ENCODE measurements at places on chromosomes 1 and 21.
A peak's percentile ranks its signal among the peaks of the same experiment; 100 is the strongest.

- DNase-seq, result no peak
Observed at GRCh38 chr1:42157667-42158066, 4.5 kb downstream of the GUCA2B start.

DNA sequence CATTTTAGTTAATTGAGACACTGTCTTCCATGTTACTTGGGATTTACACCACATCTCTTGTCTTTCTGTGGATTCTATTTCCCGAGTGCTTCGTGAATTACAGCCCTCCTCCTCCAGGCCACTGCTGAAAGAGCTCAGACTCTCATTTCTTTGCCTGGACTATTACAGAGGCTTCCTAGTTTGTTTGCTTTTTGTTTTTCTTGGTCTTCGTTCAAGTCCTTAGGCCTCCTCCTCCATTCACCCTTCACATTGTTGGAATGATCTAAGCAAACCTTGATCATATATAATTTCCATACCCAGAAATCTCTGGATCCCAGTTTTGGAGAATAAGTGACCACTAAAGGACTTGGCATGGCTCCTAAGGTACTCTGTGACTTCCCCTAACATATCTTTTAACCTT lies 94.1 kb downstream of the CNIH3 start:
- DNase-seq, result no peak

DNA sequence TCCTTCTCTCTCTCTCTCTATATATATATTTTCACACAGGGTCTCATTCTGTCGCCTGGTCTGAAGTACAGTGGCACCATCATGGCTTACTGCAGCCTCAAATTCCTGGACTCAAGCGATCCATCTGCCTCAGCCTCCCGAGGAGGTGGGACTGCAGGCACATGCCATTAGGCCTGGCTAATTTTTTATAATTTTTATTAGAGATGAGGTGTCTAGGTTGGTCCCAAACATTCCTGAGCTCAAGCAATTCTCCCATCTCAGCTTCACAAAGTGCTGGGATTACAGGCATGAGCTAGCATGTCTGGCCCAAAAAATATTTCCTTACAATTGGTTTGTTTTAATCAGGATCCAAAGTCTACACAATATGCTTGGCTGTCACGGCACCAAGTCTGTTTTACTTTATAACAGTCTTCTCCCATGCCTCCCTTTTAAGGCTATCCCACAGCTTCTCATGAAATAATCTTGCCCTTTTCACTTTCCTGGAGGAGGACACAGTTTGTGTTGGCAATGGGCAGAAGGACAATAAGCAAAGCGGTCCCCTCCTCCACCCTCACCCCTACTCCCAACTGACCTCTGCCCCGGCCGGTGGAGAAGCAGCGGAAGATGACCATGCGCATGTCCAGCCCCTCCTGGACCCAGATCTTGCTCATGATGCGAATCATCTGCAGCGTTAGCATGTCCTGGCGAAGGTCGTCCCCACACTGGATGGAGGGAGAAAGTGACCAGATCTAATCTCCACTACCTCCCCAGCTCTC lies 28.2 kb upstream of the PPP1R15B start:
- no peak for DNase-seq

DNA sequence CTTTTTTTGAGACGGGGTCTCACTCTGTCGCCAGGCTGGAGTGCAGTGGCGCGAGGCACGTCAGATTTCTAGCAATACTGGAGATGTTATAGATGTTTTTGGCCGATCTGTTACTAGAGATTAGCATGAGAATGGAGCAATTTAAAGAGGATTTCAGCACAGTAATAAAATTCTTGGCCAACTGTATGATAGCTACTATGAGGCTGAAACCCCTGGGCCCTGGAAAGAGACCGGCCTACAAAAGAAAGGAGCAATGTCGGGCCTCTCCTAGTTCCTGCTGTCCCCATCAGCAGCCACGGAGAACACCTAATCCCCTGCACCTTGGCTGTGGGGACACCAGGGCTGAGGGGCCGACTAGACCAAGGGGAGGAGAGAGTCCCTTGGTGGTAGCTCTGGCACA lies 9.5 kb upstream of the GNPAT start:
- no peak for DNase-seq

GRCh38 chr1:168742994-168743650 lies 14.1 kb upstream of the DPT start:
- DNase-seq, result no peak

GRCh38 chr21:41835711-41836154 lies 43.4 kb downstream of the PRDM15 start:
- no peak for DNase-seq

DNA sequence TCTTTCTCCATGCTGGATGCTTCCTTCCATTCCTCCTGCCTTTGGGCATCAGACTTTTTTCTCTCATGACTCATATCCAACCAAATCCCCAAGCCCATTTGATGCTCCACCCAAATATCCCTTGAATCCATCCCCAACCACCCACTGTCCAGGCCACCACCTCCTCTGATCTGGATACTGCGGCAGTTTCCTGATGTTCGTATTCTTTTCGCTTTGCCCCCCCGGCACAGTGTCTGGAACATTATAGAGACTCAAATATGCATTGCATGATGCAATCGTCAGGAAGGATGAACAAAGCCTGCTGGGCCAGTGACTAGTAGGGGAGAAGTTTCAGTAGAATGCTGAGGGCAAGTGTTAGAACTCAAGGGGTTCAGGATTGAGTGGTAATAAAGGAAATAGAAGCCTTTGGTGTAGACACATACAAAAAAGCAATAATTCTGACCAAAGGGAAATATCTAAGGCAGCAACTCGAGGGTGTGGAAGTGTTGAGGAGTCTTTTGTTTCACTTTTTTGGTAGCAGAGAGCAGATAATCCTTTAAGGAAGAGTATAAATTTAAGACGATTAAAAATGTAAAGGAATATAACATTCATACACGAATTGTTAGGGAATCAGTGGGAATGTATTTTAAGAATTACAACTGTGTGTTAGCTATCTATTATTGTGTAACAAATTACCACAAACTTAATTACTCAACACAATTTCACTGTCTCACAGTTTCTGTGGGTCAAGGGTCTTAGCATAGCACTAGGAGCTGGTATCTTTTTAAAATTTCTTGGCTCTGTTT lies 7.5 kb downstream of the S100A11 start:
- DNase-seq, result no peak

DNA sequence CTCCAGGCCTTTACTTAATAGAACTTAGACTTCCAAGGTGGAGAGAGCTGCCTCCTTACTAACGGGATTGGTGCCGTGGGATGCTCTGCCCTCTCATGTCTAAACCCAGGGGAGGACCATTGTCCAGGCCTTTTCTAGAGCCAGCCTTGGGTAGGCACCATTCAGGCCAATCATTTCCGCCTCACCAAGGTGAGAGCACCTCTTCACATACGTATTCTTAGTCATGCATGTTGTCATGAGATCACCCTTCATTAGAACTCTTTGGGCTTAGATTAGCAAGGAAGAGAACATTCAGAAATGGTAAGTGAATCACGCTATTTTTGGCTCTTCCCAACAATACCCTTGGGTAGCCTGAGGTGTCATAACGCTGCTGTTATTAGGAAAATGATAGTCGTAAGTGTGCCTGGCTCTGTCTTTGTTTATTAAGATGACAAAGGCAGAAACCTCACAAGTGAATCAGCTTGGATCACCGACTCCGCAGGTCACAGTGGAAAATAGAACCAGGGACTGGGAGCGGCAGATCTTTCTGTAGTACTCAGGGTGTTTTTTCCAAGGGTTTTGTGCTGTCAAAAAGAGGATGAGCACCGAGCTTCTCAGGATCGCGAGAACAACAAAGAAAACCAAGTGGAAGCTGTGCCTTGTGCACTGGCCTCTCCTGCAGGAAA lies 55.0 kb downstream of the HUNK start:
- no peak for DNase-seq

GRCh38 chr1:34427170-34427569 lies 250.5 kb downstream of the C1orf94 start:
- no peak for DNase-seq

DNA sequence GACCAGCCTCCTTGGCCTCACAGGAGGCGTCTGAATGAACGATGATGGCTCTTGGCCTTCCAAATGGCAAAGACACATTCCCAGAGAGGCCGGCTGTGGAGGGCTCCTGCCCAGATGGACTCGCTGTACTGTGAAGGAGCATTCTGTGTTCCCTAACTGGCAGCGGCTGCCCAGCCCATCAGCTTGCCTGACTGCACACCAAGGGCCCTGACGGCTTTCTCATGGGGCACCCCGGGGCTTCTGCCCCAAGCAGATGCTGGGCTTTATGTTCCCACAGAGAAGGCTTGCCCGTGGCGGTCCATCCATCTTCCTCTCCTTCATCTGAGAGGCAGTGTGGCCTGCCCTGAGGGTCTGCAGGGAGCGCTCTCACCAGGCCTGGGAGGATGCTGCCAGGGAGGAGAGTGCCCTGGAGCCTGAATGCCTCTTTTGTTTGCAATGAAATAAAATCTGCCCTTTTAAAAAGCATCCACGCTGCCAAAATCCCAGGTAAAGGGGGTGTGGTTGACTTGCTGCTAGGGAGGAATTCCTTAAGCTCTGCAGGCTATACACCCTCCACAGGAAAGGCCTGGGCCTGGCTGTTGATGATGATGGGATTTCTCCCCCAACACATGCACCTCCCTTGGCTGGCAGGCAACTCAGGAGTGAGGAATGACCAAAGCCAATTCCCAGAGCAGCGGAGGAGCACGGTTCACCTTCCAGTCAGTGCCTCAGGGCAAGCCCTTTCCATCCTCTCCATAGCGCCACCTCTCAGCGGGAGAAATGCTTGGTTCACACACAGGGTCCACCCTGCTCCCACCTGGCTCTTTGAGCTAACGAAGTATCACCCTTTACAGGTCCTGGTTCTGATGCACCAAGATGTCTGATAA lies 84.6 kb upstream of the SSX2IP start:
- no peak for DNase-seq

- DNase-seq, result no peak
Observed at GRCh38 chr1:114892194-114892918, 37.7 kb downstream of the SYCP1 start.

- DNase-seq, result no peak
Observed at GRCh38 chr1:81366173-81366572, 434.6 kb upstream of the ADGRL2 start.

DNA sequence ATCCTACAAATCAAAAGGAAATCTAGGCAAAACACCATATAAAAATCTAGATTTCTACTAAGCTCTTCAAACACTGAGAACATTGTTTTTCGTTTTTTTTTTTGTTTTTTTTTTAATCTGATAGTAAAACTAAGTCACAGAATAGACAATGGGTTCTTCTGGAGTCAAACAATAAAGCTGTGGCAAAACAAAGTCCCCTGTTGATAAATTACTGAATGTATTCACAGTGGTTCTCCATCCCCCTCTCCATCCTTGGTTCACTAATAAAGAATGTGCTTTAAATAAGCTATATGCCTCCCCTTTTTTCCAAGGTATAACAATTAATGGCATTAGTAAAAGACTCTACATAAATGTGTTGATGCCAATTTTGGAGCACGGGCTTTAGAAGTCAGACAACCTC lies 16.7 kb upstream of the ATP1B1 start:
- no peak for DNase-seq

- no peak for DNase-seq
Observed at GRCh38 chr1:116777831-116778830, 23.9 kb downstream of the CD2 start.

- DNase-seq, result no peak
Observed at GRCh38 chr1:248834343-248834940, 3.6 kb upstream of the ZNF672 start.

DNA sequence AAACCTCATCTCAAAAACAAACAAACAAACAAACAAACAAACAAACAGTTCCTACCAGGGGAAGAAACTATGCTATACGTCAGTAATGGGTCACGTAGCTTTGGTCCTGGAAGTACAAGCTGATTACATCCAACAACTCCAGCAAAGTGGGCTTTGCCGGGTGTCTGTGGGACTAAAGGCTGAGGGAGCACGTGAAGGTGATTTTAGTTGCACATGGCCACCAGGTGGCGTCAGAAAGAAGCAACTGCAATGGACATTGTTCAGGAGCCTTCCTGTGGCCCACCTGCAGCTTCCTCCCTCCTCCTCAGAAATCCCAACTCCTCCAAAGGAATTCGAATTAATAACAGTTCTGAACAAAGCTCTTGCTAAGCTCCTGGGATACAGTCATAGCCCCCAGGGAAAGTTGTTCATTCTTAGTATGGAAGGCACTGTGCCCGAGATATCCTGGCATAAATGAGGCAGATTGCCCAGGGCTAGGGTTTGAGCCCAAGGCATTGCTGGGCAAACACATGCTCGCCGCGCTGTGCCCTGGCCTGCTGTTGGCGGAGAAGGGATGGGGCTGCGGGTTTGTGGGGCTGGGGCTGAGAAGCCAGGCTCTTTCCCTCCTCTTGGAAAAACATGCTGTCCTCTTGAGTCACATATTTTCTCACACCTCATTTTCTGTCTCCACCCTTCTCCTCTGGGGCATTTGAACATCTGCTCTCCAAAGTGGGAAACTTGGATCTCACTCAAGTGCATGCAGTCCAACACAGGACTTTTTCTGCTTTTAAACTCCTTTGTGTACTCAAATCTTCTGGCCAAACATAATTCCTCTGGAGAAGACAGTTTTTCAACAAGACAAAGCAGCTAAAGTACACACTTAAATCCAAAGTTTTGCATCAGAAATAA lies 28.6 kb downstream of the AKNAD1 start:
- DNase-seq, result peak; percentile 48

- no peak for DNase-seq
Observed at GRCh38 chr1:17119773-17120480, 676 bp upstream of the PADI2 start.

GRCh38 chr1:205922314-205922713 lies 20.9 kb downstream of the SLC26A9 start:
- DNase-seq, result no peak

DNA sequence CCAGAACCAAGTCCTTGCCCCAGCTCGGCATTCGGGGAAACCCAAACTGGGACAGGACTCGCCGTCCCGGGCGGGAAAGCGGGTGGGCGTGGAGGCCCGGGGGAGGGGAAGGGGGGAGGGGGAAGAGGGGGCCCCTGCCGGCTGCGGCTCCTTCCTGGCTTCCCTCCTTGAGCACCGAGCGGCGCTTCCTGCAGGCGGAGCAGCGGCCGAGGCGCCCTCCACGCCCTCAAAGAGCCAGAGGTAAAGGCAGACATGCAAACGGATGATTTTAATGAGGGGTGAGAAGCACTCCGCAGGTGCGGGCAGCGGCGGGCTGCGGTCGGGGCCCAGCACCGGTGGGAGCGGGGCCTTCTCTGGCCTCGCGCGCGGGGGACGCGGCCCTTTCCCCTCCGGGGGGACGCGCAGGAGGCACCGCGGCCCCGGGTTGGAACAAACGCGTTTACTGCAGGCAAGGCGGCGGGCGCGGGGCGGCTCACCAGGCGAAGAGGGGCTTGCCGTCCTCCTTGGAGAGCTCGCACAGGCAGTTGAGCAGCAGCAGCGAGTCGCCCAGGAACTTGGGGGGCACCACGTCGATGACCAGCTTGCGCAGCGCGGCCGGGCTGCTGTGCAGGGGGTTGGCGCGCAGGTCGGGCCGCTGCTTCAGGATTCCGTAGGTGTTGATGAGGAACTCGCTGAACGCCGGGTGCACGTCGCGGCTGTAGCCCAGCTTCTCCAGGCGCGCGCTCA lies 5.7 kb upstream of the FTCD start:
- no peak for DNase-seq

- DNase-seq, result no peak
Observed at GRCh38 chr1:19038096-19038495, 81.6 kb upstream of the IFFO2 start.

GRCh38 chr1:214791961-214792360 lies 189.0 kb downstream of the CENPF start:
- no peak for DNase-seq
